Mammary epithelial cell (primary cell): ENCODE measurements at places on chromosomes 6 and 20.

- no peak for DNase-seq
Observed at GRCh38 chr6:168198302-168199180, 119.5 kb upstream of the FRMD1 start.

GRCh38 chr6:96852605-96853004, 15.3 kb upstream of the GPR63 start:
- DNase-seq: no peak

DNA sequence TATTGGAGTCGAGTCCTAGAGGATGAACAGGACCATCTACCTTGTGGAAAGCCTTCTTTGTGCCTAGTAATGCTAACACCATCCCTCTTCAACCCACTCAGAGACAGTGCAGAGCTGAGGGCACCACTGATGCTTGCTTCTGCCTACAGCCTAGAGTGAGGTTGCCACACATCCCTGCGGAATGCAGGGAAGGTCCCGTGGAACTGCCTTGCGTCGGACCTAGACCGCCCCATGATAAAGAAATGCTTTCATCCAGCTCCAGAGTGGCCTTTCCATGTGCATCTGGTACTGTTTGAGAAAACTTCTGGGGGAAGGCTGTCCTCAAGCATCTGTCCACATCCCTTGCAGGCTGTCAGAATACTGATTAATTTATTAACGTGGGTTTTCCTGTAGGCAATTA, 168.4 kb downstream of the PHACTR1 start:
- no peak for DNase-seq

DNA sequence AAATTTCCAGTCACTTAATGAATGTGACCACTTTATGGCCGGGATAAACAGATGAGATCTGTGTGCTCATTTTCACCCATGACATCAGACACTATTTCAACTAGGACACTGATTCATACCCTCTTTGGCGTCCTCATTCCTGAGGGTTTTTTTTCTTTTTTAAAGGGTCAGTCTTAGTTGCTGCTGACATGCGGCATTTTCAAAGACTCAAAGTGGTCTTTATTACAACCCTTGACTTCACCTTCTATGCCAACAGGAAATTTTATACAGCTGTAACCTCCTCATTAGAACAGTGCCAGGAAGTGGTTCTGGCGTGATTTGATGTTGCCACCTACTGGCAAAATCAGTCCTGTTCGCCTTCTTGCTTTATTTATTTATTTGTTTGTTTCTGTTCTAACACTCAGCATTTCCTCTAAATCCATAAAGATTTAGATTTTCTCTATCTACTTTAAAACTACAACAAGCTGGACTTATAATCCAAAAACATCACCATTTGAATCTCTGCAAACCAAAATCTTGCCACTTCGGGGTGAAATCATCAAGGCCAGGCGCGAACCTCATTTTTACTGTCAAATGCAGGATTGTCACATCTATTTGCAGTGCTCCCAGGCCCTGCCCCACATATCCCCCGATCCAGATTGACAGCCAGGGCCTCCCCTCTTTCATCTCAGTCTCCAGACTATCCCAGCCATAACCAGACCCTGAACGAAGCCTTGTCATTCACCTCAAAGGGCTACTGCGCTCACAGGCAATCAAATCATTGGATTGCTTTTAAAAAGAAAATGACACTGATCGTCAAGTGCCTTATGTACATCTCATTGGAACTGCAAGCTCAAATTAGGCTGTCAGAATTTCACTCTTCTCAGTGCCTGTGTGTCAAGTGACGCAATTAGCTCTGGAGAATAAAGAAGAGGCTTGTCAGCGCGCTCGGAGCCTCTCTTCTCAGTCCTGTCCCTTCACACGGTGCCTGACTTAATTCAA, 77.5 kb downstream of the C6orf118 start:
- DNase-seq: peak; percentile 0

DNA sequence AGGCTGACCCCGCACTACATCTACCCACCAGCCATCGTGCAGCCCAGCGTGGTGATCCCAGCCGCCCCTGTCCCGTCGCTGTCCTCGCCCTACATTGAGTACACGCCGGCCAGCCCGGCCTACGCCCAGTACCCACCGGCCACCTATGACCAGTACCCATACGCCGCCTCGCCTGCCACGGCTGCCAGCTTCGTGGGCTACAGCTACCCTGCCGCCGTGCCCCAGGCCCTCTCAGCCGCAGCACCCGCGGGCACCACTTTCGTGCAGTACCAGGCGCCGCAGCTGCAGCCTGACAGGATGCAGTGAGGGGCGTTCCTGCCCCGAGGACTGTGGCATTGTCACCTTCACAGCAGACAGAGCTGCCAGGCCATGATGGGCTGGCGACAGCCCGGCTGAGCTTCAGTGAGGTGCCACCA, 16.4 kb downstream of the RBM38 start:
- DNase-seq: no peak

DNA sequence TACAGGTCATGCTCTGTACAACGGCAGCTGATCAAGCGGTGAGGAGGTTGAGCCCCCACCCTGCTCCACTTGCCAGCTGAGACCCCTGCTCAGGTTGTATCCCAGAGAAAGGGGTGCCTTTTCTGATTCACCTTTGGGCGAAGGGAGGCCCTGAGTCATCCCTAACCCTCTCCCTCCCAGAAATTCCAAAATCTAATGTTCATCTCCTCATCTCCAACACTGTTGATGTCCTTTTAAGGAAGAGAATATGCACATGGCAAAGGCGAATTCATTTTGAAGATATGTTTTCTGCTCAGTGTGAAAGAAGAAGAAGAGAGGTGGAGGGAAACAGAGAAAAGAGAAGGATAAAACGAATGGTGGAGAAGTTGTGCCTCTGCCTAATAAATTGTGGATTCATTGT, 120.5 kb downstream of the SCML4 start:
- no peak for DNase-seq

GRCh38 chr20:19212821-19213502, 520 bp downstream of the SLC24A3 start:
- peak; percentile 14 for DNase-seq

- no peak for DNase-seq
Observed at GRCh38 chr6:18380158-18380836, 6.9 kb upstream of the RNF144B start.

DNA sequence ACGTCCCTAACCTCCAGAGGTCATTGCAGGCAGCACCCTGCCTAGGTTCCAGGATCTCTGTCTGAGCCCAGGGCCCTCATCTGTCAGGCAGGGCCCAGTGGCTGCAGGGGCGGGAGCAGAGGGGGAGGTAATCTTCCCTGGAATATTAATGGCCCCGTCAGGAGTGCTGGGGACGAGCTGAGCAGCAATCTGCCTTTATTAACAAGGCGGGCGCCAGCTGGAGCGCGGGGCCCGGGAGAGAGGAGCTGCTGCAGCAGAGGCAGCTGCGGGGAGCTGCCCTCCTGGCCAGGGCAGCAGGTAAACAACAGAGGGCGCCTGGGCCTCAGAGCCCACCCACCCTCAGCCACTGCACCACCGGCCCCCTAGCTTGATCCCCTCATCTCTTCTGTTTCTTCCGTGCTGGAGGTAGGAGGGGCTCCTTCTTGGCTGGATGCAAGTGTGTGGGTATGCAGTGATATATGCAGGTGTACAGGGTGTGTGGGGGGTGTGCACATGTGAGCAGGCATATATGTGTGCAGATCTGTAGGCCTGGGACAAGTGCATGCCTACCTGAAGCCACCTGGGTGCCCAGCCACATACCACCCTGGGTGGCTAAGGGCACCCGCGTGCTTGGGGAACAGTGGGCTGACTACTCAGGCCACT, 131.8 kb upstream of the MLN start:
- no peak for DNase-seq

GRCh38 chr6:139308286-139308916, 16.6 kb upstream of the TXLNB start:
- no peak for DNase-seq

GRCh38 chr6:19827247-19827646, 9.9 kb upstream of the ID4 start:
- no peak for DNase-seq

DNA sequence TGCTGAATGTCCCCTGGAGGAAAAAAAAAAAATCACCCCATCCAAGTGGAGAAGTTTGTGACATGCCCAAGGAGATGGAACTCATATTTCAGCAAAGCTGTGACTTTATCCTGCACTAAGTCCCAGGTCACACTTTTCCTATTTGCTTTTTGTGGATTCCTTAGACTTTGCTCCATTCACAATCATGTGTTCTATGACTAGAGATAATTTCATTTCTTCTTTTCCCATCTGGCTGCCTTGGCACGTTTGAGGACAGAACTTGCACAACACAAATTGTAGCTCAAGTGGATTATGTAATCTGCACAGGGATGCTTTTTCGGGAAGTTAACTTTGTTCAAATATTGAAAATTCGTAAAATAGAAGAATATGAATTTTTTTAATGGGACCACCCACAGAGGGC, 100.7 kb upstream of the PTPN1 start:
- DNase-seq: no peak

- DNase-seq: no peak
Observed at GRCh38 chr20:36043892-36044515, 75.6 kb downstream of the CNBD2 start.

DNA sequence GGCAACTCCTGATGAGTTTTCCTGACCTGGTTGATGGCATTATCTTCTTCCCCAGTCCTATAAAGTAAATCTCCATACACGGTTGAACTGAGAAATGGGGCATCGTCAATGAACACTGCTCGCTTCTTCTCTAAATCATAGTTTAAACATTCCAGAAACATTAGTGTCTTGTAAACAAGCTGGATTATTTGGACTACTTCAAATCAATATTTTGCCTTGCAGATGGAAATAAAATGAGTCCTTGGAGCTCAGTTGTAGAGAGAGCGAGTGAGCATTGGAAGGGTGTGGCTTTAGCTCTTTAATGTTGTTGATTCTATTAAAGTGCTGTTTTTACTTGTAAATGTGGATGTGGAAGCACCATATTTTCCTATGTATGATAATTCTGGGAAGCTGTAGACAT, 18.4 kb downstream of the C6orf89 start:
- DNase-seq: no peak
